ENCODE measurements at places on chromosomes 5 and 9. TPM values are rescaled to one million over a fixed set of nuclear protein-coding genes. Genes with fewer than 3 reads are reported as not detected.

The TMC1 gene
- total RNA-seq = not detected

DNA sequence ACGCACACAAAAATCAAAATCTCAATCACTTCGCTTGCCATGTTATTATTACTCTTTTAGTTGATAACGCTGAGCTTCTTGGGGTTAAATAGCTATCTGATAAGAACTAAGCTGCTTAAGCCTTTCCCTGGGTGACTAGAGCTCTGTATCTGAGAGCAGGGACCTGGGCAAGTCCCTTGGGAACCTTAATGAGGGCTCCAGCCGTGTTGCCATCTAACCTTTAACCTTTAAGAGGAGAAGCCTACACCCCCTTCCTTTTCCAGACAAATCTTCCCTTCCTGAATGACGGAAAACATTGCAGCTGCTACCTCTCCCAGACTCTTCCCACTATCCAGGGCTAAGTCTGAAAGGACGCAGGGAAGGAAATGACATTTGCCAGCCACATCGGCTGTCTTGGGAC, 216.5 kb upstream of the RAI14 start:
- DNase-seq = no peak

The GRXCR2 gene
- not detected for total RNA-seq

DNA sequence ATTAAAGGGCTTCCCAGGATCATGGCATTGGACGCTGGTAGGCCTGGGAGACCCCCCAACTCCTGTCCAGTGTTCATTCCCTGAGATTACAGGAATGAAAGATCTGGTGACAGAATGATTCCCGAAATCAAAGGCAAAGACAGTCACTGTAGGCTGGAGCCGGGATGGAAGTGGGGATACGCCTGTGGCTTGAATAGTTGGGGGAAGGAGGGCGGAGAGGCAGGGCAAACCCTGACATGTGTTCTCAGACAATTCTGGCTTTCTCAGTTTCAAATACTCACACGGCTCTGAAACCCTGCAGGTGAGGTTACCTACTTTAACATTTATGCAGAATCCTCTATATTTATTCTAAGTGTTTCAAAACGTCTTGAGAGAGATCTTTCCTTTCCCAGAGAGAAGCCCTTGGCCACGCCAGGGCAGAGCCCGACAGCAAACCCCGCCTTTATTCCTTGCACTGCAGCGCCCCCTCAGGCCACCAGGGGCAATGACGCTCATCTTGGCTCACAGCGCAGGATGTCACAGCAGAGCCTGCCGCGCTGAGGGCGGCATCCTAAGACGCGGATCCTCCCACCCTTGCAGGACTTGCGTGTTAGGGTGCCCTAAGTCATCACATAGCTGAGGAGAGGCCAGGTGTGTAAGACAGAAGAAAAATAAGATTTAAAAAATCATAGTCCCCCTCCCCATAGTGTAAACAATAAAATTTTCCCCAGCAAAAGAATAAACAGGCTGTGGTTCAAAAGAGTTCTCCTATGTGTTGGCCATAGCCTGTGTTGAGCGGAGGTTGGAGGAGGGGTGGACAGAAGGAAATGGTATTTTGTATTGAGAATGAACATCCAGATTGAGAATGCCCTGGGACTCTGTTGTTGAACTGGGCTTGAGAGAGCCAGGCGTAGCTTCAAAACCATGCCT, 284.5 kb downstream of the NTRK2 start:
- peak; percentile 16 for DNase-seq

DNA sequence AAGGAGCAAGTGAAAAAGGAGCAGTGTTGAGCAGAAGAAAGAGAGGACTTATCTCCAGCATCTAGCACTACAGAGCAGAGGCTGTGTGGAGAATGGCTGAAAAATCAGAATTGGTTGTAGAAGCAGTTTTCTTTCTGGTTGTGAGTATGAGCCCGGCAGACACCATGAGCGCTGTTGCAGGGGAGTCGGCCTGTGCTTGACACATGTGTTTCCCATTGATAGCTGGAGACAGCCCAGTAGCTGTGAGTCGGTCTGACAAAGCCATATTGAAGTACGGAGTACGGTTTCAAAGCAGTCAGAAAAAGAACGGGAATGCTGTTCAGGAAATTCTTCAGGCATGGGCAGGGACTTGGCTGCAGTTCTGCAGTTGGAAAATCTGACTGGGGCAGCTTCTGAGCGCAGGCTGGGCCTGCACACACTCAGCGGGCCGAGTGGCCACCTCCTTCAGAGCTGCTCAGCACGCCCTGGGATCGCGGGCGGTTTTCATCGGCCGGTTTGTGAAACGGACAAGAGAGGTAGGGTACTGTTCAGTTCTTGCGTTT, at the start of gene SGCD:
SGCD (plus strand) TSS at position 447 of the 542 bp plus-strand sequence.
- no peak for DNase-seq

The SLC22A4 gene
- total RNA-seq = not detected

DNA sequence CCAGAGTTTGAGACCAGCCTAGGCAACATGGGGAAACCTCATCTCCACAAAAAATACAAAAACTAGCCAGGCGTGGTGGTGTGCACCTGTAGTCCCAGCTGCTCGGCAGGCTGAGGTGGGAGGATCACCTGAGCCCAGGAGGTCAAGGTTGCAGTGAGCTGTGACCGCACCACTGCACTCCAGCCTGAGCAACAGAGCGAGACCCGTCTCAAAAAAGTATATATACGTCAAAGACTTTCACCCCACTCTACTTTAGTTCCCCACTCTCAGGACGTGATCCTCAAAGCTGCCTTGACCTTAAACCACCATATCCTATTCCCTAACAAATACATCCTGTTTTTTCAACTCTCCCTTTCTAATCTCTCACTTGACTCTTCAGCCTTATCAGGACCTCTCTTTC, 41.0 kb downstream of the PCDHGC5 start:
- no peak for DNase-seq

- DNase-seq = no peak
Observed at GRCh38 chr9:137355761-137356365, 53.8 kb upstream of the NRARP start.

DNA sequence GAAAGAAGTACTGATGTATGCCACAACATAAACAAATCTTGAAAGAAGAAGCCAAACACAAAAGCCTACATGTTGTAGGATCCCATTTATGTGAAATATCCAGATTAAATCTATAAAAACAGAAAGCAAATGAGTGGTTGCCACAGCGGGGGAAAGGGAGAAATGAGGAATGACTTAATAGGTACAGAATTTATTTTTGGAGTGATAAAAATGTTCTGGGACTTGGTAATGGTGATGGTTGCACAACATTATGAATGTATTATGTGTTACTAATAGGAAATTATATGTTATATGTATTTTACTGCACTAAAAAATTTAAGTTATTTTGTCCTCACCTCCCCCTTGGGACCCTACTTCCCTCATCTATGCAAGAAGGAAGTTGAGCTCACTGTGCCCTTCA, 16.4 kb upstream of the TTC1 start:
- no peak for DNase-seq

- DNase-seq = no peak
Observed at GRCh38 chr5:171625646-171626045, 160.0 kb upstream of the SMIM23 start.

DNA sequence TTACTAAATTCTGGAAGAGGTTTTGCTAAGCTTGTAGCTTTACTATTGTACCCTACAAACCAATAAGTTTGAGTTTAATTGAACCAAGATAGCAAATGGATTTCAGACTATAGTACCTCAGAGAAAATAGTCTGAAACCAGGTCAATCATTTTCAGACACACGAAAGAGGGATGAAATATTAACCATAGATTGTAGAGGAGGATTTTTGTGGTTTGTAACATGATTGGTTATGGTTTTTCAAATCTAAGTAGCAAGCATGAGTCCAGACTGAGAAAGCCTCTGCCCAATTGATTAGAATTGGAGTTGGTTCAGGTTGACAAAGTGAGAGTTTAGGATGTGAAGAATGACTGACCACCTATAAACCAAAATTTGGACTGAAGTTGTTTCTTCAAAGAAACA, 562.7 kb upstream of the DMAC1 start:
- DNase-seq = no peak

DNA sequence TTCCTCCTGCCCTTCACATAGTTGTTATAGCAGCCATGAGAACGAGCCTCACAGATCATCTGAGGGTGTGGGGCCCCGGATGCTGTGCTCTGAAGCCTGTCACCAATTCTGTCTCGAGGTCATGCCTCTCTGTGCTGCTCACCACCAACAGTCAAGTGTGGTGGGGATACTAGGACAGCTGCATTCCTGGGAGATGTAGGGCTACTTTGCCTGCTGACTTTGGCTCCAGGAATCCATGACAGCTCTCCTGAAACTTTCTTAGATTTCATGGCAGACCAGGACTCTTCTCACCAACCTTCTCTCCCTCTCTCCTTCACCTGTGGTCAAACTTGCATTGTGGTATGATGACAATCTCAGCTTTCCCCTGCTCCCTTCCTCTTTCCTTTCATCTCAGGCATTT, 395.9 kb downstream of the PSAT1 start:
- no peak for DNase-seq

DNA sequence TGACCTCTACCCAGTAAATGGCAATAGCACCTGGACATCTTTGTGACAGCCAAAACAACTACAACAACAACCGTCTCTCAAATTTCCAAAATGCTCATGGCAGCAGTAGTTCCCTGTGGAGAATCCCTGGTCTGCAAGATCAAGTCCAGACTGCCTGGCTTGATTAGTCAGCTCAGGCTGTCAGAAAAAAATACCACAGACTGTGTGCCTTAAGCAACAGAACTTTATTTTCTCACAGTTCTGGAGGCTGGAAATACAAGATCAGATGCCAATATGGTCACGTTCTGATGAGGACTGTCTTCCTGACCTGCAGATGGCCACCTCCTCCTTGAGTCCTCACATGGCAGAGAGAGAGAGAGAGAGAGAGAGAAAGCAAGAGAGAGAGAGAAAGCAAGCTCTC, 52.3 kb upstream of the MOCS2 start:
- no peak for DNase-seq

The FBLL1 gene
- not detected for total RNA-seq

- DNase-seq = no peak
Observed at GRCh38 chr5:158390577-158390976, 531.6 kb upstream of the CLINT1 start.

DNA sequence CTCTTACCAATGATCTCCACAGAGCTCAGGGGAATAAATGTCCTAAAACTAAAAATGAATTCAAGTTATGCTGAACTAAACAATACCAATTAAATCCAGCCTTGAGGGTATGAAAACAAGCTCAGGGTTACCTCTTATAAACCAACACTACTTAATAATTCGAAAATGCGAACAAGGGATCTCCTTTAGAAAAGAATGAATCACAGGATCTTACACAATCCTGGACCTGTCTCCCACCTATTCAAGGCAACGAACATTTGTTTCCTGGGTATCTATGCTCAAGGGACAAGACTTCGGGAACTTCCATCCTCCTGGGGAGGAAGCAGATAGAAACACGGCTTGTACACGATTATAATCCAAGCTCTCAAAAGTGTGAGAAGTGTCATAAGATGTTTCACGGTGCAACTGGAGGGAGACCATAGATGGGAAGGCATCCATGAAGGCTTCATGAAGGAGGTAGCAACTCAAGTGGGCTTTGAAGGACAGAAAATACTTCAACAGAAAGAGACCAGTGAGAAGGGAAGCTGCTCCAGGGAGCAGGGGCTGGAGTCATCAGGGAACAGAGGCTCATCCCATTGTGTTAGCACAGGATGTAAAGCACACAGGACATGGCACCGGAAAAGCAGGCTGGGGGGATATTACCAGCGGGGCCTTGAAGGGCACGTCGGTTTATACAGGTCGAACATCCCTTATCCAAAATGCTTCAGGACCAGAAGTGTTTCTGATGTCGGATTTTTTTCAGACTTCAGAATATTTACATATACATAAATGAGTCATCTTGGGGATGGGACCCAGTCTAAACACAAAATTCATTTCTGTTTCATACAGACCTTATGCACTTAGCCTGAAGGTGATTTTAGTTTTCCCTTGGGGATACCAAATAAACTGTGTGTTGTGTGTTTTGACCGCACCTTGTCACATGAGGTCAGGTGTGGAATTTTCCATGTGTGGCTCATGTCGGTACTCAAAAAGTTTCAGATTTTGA, 87.4 kb downstream of the TLE1 start:
- no peak for DNase-seq
